ENCODE measurements at places on chromosomes 16 and 17.

- no peak for DNase-seq
These were observed 12.6 kb upstream of the FUS start for GRCh38 chr16:31167315-31167714.

DNA sequence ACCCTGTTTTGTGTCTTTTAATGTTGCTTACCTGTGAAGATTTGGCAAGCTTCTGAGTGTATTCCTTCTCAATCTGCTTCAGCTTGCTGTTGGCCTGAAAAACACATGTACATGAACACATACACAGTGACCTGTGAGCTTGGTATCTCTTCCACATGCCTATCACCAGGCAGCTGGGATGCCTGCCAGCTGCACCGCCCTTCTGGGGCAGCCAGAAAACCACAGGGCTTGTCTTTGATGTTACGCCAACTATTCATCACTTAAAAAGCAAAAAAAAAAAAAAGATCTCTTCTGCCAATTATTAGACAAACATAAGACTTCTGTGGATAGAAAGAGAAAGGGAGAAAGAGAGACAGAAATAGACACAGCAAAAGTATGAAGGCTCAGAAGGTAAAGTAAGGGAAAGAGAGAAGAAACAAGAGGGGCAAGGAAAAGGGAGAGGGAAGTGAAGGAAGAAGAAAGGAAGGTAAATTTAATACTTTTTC is 189.2 kb upstream of the AXIN2 start:
- no peak for DNase-seq

GRCh38 chr17:41653892-41654677 is 29.7 kb upstream of the KRT17 start:
- DNase-seq: peak; percentile 83

DNA sequence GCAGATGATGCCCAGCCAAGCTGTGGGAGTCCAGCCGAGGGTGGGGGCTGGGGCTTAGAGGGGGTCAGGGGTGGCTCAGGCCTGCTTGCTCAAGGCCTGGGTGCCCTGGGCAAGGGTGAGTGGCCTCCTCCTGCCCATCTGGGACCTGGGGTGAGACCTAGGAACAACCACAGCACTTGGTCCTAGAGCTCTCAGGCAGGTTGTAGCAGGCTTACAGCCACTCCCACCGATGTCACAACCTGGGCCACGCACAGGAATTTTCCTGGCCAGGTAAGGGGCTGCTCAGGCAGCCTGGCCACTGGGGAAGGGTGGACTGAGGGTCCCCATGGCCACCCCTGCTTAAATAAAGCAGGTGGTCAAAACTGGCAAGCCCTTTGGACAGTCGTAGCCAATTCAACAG is 6.3 kb upstream of the SREBF1 start:
- no peak for DNase-seq
